Kidney tubule cell (primary cell): ENCODE measurements at places on chromosomes 1 and 21.

GRCh38 chr1:51487628-51488027, 31.4 kb downstream of the EPS15 start:
- no peak for DNase-seq

- DNase-seq: no peak
Measured at GRCh38 chr1:18137759-18138345, 30.3 kb downstream of the IGSF21 start.

GRCh38 chr1:247539215-247539614, 3.0 kb upstream of the OR2C3 start:
- no peak for DNase-seq

DNA sequence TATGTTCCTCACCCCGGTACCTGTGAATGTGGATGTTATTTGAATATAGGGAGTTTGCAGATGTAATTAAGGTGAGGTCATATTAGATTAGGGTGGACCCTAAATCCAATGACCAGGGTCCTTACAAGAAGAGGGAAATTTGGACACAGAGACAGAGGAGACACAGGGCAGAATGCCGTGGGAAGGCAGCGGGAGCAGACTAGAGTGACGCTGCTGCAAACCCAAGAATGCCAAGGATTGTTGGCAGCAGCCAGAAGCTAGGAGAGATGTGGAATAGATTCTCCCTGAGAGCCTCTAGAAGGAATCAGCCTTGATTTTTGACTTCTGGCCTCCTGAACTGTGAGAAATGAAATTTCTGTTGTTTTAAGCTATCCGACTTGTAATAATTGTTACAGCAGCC, 53.6 kb downstream of the SPATA46 start:
- no peak for DNase-seq

DNA sequence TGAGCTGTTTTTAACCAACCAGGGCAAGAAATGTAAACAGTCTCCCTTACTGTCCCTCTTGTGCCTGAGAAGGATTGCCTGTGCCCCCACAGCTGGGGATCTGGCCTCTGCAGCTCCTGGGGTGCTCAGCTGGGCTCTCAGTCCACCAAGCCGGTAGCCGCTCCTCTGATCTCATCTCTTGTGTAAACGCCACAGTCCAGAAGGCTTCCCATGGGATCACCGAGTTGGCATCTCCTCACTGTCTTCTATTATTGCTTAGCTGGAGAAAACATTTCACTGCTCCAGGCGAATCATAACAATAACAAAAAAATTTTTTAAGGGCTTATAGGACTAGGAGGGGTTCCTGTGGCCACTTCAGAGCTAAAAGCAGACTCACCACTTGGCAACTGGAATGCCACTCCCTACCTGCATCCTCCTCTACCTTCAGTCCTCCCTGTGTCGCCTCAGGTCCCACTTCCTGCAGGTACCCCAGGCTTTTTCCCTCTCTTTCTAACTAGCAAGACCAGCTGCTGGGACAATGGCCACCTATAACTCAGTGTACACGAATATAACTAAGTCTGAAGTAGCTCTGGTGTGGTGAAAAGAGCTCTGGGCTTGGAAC, 75.8 kb downstream of the ATP1A1 start:
- DNase-seq: peak; percentile 28

- peak; percentile 90 for DNase-seq
Measured at GRCh38 chr1:108107658-108108057, 92.5 kb downstream of the SLC25A24 start.

DNA sequence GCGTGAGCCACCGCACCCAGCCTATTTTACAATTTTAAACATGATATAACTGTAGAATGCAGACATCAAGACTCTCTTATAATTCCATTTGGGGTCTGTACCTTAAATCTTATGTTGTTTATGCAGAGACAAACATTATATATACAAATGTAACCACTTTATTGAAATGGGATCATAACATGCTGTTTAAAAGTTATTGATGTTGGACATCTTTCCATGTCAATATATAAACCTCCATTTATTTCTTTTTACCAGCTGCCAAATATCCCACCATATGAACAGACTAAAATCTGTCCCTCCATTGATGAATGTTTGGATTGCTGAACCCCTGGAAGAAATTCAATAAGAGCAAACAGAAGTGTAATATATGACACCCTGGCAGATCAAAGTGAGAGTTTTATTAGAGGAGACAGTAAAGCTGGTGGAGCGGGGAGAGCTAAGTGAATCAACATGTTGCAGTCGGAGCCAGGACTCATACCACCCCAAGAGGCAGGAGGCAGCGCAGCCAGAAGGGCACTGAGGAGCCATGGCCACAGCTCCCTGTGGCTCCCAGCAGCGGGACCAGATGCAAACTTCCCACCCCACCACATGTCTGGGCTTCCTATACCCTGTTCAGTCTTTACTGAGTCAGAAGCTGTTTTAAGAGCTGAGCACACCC, 4.7 kb upstream of the PCSK9 start:
- DNase-seq: no peak

- no peak for DNase-seq
Measured at GRCh38 chr1:205283270-205284147, 38.0 kb downstream of the NUAK2 start.

DNA sequence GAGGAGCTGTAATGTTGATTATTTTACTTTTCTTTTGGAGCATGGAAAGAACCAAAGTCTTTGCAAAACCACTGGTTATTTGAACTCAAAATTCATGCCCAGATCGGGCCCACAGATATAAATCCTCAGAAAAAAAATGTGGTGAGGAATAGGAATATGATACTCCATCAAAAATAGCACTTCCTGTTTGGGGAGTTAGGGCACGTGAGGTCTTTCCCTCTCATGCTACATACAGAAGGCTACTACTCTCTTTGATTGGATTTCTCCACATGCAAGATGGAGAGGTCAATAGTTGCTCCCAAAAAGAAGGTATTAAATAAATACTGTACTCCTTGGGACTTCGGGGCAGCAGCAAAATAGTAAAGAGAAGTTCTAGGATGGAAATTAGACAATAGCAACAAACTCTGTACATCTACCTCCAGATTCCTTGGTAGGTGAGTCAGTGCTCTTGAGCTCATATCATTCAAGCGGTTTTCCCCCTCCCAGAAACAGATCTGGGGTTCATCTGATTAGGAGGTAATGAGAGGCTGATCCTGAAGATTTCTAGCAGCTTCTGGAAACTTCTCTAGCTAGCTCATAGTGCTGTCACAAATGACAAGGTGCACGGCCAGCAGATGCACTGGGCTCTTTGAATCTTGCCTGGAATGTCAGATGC, 47.1 kb downstream of the SLC9C2 start:
- no peak for DNase-seq

GRCh38 chr1:198771563-198772153, 132.8 kb downstream of the PTPRC start:
- peak; percentile 34 for DNase-seq

DNA sequence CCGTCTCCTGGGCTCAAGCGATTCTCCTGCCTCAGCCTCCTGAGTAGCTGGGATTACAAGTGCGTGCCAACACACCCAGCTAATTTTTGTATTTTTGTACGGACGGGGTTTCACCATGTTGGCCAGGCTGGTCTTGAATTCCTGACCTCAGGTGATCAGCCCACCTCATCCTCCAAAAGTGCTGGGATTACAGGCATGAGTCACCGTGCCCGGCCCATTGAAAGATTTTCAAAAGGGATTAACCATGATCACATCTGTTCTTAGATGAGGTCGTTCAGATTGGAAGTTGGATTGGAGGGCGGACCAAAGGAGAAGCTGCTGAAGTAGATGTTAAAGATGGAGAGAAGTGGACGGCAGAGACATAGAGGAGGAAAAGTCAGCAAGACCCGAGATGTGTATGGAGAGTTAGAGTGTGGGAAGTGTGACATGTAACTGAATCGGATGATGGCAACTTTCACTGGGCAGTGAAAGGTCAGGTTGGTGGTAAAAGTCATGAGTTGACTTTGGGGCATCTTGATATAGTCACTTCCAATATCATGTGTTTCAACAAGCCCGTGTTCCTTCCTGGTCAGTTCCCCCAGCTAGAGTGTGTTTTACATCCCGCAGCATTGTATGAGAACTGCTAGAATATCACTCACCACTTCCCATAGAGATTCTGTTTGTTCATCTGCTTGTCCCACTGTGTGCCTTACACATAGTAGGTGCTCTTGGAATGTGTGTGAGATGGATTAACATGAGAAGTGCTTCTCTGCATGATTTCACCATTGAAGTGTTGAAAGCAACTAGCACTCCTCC, 54.4 kb upstream of the TINAGL1 start:
- no peak for DNase-seq

- DNase-seq: no peak
Measured at GRCh38 chr21:18164483-18164882, 80.2 kb upstream of the CHODL start.

- DNase-seq: peak; percentile 82
Measured at GRCh38 chr1:218674280-218674773, 329.2 kb downstream of the TGFB2 start.

GRCh38 chr1:162275622-162276175, 101.0 kb downstream of the SPATA46 start:
- DNase-seq: no peak

GRCh38 chr21:46516068-46516467, 57.4 kb downstream of the DIP2A start:
- no peak for DNase-seq

GRCh38 chr21:15793550-15794235, 63.9 kb downstream of the USP25 start:
- DNase-seq: no peak

GRCh38 chr1:84912726-84913554, 19.9 kb upstream of the LPAR3 start:
- peak; percentile 19 for DNase-seq

GRCh38 chr1:74526708-74527107, 14.3 kb upstream of the LRRC53 start:
- no peak for DNase-seq

DNA sequence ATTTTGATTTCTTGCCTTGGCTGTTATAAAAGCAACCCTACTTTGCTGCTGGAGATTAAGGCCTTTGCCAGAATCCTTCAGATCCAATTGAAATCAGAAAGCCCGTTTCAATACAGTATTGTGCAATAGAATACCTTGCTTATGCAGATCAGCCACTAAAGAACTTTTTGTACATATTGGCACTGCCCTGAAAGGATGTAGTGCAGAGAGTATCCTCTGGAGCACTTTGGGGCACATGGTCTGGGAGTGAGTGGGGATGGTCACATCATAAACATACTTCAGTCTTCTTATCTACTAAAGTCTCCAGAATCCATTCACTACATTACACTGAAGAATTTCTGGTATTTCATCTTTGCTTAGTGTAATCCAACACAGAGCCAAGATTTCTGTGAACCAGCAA, 189.0 kb downstream of the CENPF start:
- no peak for DNase-seq

DNA sequence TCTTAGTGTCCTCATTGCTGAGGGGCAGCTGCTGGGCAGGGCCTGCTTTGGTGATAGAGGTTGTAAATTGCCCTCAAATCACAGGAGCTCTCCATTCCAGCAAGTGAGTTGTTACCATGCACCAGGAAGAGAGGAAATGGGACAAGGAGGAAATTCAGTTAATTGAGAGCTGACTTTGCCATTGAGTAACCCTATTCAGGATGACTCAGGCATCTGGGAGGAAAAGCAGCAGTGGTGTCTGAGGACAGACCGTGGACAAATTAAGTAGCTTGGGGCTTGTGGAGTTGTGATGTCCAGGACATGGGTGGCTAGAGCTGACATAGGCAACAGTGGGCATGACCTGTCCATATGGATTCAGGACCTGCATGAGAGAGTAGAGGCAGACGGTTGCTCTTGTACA, 5.9 kb downstream of the ARHGEF10L start:
- peak; percentile 79 for DNase-seq

DNA sequence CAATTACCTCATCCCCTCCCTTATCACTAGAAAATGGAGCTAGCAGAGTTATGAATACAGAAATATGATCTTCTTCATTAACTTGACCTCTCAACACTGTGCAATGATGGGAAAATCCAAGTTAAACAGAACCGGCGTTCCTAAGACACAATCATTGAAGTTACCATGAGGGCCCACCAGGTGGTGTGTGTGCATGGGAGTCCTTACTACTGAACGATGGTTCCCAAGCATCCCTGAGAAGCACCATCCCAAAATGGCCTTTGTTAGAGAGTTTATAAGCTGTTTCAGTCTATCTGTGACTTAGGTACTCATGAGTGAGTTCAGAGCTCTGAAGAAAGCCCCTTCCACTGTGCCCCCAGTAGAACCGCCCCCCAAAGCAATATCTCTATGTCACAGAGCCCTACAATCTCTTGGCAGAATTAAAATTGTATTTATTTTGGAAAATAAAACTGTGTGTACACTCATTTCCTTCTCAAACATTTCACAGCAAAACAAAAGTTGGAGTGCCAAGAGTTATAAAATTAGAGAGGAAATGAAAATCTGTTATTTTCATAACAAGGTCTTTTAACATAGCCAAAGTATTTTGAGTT, 56.8 kb downstream of the PLD5 start:
- peak; percentile 50 for DNase-seq

- DNase-seq: no peak
Measured at GRCh38 chr1:208835781-208836180, 591.6 kb upstream of the PLXNA2 start.

GRCh38 chr1:210855440-210855839, 278.5 kb downstream of the KCNH1 start:
- DNase-seq: no peak

DNA sequence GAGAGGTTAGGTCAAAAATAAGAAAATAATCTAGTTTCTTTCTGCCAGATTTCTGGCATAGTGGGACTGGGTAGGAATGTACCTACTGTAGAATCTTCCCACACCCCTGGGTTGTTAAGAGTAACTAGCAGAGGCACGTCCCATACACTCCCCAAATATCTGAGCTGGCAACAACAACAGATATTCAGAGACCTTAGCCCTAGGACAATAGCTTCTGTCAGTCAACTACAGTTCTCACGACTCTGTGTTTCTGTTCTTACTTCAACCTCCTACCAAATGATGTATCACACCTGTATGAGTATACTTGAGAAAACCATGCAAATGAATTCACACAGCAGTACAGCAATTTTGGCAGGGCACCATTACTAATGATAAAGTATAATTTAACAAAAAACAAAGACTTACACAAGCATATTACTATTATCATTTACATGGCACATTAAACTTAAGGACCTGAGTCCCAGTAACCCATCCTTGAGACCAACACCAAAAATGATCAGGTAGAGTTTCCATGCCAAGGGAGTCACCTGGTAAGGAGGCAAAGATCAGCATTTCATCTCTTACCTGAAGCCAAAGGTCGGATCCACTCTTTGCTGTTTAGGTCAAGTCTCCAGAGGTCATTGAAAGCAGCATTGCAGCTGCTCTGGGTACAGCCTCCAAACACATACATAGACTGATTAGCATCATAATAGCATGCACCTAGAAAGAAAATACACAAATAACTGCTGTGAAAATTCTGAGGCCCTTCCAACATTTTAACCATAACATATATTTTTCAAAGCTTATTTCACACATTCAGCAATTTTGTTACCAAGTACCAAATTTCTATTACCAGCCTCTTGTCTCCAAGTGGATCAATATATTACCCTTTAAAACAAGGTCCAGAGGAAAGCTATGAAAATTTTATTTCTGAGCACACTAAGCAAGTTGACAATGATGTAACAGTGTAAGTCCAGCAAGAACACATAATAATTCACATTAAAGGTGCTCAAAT, 57.5 kb upstream of the CPLANE2 start:
- DNase-seq: no peak

DNA sequence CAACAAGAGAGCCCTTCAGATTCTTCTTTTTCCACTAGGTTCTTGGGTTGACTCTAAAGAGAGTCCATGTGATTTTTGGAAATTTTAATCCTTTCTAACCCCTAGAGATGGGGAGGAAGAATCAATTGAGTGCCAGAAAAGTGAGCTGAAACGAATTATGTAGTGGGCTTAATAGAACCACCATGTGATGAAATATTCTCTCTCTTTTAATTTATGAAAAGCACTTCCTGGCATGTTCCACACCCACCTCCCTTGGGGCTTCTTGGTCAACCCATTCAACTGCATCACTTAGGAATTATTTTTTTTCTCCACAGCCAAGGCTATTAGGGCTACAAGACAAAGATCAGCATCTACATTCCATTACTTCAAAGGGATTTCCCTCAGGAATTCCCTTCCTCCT, 79.6 kb downstream of the ZC3H11B start:
- DNase-seq: peak; percentile 30
